ENCODE measurements at places on chromosomes 7 and 10.

- DNase-seq, result no peak
Observed at GRCh38 chr7:149317986-149318672, 56.1 kb downstream of the ZNF783 start.

DNA sequence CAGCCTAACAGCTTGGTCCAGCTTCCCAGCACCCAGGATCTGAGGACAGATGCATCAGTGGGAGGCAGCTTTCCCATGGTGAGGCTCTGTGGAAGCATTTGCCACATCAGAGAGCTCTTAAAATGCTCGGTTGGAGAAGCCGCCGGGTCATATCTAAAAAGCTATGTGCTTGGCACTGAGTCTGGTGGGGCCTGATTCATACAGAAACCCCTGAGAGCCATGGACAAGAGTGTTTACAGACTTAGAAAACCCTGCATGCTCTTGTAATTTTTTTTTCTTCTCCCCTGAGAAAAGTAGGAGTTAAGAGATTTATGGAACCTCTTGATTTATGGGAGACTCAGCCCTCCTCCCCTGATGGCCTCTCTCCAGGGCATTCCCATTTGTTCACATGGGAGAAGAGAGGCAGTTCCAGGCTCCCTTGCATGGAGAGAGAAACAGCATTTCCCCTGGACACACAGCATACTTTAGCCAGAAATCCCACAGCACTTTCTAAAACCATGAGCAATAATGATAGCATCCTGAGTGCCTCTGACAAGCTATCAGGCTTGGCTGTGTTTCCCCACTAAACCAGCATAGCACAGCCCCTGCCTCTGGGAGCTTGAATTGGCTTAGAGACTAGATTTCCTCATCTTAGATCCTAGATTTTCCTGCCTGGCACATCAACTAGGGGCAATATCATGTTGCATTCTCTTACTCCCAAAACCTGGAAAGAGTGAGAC is 322.1 kb upstream of the AUTS2 start:
- DNase-seq, result no peak

DNA sequence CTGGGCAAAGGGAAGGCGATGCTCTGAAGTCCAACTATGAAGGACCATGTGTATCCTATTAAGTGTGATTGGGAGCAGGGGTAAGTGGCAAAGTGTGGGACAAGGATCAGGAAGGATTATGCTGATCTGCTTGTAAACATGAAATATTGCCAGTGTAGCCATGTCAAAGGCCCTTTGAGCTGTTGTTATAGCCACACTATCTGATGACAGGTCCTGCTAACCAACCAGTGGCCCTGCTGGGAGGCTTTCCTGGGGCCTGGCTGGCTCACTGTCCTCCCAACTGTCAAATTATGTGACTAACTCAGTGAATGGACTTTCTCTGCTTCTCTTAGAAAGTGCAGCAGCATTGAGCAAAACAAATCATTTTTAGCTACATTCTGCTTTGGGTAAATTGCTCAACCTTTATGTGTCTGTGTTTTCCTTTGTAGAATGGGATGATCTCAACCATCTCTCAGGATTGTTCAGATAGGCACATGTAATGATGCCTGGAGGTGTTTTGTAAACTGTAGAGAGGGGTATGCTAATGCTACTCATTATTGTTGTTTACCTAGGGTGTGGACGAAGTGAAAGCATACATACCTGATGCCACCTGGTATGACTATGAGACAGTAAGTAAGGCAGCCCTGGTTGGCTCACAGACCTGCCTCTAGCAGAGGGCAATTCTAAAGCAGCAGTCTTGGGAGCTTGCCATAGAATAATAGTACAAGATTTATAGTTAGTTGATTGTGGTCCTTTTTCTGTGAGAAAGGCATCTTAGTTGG is 47.4 kb downstream of the MGAM2 start:
- DNase-seq, result no peak

DNA sequence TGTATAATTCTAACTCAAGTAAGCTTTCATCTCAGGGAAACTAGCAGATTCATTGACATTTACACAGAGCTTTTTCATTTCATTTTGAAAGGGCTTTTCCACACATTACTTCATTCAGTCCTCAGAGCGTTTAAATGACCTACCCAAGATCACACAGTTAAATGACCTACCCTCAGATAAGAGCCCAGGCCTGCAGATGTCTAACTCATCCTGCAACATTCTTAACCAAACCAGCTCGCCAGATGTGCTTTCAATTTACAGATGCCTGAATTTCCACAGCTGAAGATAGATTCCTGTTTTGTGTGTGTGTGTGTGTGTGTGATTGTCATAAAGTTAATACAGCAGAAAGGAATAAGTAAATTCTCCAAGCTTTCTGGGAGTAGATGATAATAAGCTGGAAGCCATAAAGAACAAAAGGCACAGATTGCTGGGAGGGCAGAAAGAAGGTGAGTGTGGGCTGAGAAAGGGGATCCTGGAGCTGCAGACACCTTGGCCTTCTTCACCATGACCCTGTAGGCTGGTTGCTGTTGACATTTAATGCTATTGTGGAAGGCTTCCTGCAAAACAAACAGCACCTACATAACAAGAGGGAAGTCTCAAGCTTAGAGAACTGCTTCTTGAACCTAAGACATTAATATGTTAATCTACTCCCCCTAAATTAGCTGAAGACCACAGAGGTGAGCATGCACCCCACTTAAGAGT is 489.7 kb upstream of the CELF2 start:
- no peak for DNase-seq

GRCh38 chr7:140624392-140625191 is 16.0 kb downstream of the DENND2A start:
- DNase-seq, result no peak

DNA sequence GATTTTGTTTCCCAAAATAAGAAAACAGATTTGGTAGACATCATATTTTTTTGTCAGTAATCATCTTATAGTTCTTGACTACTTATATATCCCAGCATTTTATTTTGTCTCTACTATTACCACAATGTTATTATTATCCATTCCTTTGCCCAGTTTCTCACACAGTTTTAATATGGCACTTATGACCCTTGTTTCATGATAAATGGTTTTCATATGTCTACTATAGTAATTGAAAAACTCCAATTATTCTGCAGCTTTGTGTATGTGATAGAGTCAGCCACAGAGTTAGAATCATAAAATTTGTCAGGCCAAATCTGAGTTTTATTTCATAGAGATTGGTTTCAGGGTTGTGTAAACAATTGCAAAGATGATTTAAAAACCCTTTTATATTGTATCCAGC is 203.9 kb downstream of the MALRD1 start:
- no peak for DNase-seq

- no peak for DNase-seq
Observed at GRCh38 chr10:79221110-79222051, 125.9 kb upstream of the PPIF start.

GRCh38 chr10:92942226-92942625 is 93.9 kb downstream of the EXOC6 start:
- DNase-seq, result no peak

- no peak for DNase-seq
Observed at GRCh38 chr10:42801135-42801534, 18.5 kb downstream of the BMS1 start.

GRCh38 chr10:23530079-23530478 is 91.2 kb downstream of the OTUD1 start:
- DNase-seq, result no peak

DNA sequence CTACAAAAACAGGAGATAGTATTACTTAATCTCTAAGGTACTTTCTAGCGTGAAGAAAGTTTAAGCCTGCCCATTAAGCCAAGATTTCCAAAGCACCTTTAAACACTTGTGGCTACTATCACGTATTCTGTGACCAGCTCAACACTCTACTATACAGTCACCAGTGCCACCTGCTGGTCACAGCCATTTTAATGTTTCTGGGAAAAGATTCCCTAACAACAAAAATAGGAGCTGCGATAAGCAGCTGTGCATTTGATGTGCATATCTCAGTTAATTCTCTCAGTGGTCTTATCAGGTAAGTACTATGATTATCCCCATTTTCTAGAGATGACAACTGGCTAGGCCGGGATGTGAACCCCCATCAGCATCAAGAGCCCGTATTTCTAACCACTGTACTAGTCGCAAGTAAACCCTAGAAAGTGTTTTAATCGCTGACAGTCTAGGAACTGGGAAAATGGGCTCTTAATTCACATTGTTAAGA is 860 bp downstream of the SEC31B start:
- DNase-seq, result peak; percentile 60

GRCh38 chr7:45451342-45452035 is 122.7 kb upstream of the ADCY1 start:
- DNase-seq, result no peak

- no peak for DNase-seq
Observed at GRCh38 chr7:30436518-30436917, 42.1 kb downstream of the NOD1 start.

DNA sequence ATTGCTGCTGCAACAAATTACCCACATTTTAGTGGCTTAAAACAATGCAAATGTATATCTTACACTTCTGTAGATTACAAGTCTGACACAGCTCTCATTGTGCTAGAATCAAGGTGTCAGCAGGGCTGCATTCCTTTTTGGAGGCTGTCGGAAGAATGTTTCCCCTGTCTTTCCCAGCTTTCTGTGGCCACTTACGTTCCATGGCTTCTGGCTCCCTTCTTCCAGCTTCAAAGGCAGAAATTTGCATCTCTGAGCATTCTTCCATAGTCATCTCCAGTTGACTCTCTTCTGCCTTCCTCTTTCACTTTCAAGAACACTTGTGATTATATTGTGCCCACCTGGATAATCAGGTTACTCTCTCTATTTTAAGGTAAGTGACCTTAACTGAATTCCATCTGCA is 125.3 kb downstream of the GPR158 start:
- DNase-seq, result no peak

DNA sequence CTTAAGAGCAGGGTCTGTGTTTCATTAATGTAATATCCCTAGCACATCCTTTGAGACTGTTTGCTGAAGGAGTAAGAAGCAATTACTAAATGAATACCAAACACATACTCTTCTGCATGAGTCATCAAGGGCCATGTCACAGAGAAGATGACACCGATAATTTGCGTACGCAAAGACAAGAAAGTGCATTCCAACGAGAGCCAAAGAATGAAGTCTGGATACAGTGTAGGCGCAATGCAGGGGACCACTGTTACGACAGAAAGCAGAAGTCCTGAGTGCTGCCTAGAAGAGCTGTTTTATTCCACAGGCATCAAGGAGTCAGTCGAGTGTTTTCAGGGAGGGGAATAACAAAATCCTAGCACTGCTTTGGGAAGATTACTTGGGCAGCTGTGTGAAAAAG is 62.7 kb downstream of the VPS41 start:
- no peak for DNase-seq

DNA sequence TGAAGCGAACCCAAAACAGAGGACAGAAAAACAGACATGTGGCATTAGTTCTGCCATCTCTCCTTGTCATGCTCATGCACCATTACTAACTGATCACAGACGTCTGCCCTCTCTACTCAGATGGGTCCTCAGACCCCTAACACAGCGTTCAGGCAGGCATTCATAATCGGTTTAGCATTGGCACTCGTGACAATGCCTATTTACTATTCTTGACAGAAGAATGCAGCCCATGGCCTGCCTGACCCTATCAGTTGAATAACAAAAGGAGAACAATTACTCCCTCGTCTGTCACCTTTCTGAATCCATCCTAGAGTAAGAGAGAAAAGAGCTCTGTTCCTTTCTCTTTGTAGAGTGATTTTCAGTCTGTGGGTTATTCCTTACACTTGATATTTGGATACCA is 194.6 kb upstream of the PHYHIPL start:
- no peak for DNase-seq

DNA sequence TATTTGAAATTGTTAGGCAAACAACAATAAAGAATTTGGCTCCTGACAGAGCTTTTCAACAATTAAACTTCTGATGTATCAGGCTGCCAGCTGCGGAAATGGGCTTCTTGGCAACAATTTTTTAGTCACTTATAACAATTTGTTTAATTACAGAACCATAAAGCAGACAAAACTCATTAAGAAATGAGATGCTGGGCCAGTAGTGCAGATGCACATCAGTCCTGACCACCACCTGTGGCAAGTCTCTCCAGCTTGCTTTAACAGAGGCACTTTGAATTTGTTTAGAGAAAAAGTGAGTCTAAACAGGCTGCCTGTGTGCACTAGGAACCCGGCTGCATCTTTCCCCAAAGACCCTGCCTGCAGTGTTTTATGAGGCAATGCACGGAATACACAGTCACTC is 1124.4 kb downstream of the NXPH1 start:
- no peak for DNase-seq

GRCh38 chr7:381211-382042 is 91.5 kb downstream of the FOXL3 start:
- DNase-seq, result no peak

DNA sequence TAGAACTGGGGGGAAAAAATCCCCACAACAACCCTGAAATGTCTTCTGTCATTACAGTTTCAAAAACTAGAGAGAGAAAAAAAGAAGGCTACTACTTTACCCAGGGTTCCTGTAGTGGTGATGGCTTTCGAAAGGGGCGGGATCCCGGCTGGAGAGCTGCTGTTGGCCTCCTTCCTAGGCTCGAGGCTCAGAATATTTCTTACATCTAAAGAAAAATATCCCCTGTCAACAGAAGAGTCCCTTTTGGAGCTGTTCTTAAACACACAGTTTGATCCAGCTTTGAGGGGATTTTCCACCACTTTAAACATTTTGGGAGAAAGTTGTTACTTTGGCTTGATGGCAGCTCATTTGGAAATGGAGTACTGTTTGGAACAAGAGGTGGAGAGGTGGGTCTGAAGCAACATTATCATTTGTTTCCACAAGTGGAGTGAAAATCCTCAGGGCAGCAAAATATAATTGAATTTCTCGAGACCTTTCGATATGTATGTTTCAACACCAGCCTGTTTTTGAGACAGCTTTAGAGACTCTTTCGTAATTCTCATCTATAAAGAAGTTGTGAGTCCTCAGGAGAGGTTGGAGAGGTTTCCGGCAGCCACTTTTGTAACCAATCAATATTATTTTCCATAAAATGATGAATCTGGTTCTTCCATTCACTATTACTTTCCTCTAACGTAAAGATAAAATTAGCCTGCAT is 5.1 kb downstream of the HOXA13 start:
- DNase-seq, result no peak

DNA sequence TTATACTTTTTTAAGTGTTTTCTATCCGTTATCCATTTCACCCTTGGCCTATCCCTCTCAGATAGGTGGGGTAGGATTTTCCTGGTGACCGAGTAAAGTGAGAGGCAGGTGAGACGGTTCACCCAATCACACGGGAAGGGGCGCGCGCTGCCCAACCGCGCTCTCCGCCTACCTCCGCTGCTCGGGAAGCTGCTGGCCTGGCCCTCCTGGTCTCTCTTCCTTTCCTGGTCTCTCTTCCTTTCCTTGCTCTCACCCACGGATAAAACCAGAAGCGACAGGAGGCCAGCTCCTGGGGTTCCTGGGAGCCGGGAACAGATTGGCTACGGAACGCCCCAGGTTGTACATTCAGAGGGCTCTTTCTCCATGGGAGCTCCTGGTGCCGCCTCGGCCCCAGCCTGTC is 14.3 kb upstream of the ZNF212 start:
- DNase-seq, result no peak

DNA sequence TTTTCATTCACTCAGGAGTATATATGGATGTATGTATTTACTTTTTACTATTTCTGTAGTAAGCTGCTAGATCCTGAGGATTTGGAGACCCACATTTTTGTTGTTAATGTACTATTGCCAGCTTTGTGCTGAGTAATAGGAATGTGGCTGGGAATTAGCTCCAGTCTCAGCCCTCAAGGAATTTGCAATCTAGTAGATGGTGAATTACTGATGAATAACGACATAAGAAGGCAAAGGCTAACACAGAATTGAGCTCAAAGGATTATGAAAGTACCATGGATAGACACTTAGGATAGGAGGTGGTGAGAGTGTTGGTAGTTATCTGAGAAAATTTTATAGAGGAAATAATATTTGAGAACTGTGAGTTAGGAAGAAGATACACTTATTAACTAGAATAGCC is 19.9 kb downstream of the CASD1 start:
- no peak for DNase-seq

Data from GM13977 (cell line).